Tibial nerve (tissue), 4 donors: ENCODE measurements at places on chromosomes 16 and 17.

GRCh38 chr16:56120447-56121155 is 70.7 kb upstream of the GNAO1 start:
- no peak for DNase-seq

- DNase-seq, result no peak
Observed at GRCh38 chr17:10125531-10126275, 72.7 kb downstream of the GAS7 start.

- DNase-seq, result no peak
Observed at GRCh38 chr16:71537643-71538042, 11.4 kb downstream of the CHST4 start.

DNA sequence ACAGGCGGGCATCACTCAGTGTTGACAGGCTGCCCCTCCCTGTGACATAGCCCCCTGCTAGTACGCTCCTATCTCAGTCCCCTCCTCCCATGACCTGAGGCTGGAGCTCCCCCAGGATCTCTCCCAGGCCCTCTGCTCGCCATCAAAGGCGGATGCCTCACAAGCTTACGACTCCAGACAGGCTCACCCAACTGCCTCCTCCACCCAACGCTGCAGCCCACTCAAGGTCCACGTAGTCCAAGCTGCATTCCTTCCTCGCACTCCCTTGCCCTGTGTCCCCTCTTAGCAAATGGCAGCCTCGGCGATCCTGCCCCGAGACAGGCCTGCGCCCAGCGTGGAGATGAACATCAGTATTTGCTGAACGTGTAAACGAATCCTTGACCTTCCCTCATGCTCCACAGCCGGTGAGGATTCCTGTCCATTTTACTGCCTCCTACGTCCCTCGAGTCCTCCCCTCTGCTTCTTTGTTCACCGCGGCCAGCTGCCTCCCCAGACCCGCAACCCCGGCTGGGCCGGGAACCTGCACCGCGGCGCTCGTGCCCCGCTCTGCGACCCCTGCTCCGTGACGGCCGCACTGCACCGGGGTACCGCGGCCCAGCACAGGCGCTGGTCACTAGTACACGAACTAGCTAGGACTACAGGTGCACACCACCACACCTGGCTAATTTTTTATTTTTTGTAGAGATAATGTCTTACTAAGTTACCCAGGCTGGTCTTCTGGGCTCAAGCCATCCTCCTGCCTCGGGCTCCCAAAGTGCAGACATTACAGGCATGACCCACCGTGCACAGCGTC is 838 bp upstream of the TMEM97 start:
- DNase-seq, result no peak
